GM19239 (cell line): ENCODE measurements at places on chromosomes 13 and 19.
A peak's percentile ranks its signal among the peaks of the same experiment; 100 is the strongest.

DNA sequence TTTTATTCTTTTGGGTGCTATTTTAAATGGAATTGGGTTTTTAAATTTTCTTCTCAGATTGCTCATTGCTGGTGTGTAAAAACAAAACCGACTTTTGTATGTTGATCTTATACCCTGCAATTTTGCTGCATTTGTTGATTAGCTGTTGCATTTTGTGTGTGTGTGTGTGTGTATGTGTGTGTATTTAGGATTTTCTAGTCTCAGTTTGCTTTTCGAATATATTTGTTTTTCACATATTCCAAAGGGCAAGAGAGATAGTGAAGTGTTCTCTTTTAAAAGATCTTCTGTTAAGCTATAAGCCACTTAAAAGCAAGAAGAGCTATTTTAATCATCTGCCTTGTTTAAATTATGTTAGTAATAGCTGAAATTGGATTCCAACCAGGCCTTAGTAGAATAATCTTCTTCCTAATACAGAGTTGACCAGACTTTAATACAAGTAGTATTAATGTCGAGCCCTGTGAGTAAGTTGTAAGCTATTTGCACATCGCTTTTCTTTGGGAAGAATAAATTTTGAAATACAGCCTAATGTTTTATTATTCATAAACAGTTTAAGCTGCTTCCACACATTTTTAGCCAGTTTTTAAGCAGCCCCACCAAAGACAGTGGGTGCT is 57.4 kb downstream of the TM9SF2 start:
- DNase-seq, result no peak

- no peak for DNase-seq
These were observed 19.9 kb upstream of the RSPH6A start for GRCh38 chr19:45834970-45835369.

GRCh38 chr19:53467485-53468262 is at the start of gene ZNF813:
Gene ZNF813, plus strand, starts transcription at chr19:53467733. Its CDS starts 16,090 bp downstream, at chr19:53483823.
- peak; percentile 71 for DNase-seq

GRCh38 chr19:40241125-40241808 is 14.8 kb upstream of the CCNP start:
- no peak for DNase-seq

- DNase-seq, result no peak
These were observed 1620.3 kb upstream of the SLC10A2 start for GRCh38 chr13:104686484-104686883.

GRCh38 chr13:24207841-24208667 is 47.5 kb downstream of the SPATA13 start:
- no peak for DNase-seq

GRCh38 chr13:99662678-99663077 is 161.4 kb downstream of the TM9SF2 start:
- DNase-seq, result no peak

DNA sequence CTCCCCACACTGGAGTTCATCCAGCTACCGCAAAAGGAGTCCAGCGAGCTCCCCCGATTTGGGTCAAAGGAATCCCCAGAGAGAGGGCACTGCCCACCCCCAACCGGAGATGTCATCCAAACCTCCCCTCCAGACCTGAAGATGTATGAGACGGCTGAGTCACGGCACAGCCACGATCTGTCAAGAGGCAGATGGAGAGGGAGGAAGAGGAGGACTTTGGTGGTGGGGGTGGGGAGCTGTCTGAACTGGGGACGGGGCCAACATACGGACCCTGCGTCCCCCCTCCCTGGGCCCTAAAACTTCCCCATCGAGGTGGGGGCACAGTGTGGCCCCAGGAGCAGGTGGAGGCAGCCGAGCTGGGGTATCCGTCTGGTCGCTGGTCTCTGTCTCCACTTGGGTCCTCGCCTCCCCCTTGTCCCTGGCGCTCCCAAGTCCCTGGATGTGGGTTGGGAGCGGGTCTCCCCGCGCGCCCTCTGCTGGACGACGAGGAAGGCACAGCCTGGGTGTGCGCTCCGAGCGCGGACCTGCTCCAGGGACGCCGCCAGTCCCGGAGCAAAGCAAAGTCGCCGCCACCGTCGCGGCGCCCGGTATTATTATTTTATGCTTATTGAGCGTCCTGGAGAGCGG is 3.8 kb downstream of the PDE4A start:
- DNase-seq, result peak; percentile 75

DNA sequence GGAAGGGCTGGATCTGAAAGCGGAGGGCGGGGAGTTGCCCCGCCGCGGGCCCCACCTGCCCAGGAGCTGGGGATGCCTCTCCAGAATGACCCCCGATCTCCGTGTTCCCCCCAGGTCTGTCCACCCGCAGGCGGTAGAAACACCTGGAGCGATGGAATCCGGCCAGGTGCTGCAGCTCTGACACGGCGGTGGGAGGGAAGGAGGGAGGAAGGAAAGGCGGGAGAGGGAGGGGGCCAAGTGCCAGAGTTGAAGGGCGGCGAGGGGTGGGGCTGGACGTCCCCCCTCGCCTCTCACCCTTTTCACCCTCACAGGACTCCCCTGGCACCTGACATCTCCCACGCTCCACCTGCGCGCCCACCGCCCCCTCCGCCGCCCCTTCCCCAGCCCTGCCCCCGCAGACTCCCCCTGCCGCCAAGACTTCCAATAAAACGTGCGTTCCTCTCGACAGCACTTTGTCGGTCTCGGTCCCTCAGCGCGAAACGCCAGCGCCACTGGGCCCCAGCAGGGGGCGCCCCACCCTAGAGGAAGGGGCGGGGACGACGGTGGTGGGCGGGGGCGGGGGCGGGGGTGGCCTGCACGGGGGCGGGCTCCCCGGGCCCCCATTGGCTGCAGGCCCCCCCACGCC is 337 bp upstream of the FXYD7 start:
- no peak for DNase-seq

GRCh38 chr19:19185853-19186740 is 5.9 kb downstream of the BORCS8 start:
- no peak for DNase-seq

DNA sequence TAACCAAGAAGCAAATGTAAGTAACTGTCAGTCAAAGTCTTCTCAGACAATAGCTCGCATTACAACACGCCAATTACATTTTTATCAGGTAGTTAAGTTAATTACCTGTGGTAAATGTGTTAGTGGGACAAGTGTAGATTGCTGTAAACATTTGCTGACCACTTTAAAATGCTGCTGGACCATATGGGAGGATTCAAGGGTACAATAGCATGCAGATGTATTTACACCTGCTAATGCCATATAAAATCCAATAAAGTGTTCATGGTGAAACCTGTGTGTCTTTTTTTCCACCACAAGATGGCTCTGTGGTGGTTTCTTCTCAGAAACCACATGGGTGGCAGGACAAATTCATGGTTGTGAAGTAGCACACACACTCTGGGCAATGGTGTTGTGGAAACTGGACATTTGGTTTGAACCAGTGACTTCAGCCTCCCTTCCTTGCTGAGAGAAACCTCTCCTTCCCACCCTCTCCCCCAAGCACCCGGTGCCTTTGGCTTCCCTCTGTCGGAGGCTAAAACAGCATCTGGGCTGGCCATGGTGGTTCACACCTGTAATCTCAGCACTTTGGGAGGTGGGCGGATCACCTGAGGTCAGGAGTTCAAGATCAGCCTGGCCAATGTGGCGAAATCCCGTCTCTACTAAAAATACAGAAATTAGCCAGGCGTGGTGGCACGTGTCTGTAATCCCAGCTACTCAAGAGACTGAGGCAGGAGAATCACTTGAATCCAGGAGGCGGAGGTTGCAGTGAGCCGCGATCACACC is 18.1 kb upstream of the GTF3A start:
- peak; percentile 48 for DNase-seq

- peak; percentile 28 for DNase-seq
These were observed 821 bp downstream of the TDRD3 start for GRCh38 chr13:60397704-60398378.

DNA sequence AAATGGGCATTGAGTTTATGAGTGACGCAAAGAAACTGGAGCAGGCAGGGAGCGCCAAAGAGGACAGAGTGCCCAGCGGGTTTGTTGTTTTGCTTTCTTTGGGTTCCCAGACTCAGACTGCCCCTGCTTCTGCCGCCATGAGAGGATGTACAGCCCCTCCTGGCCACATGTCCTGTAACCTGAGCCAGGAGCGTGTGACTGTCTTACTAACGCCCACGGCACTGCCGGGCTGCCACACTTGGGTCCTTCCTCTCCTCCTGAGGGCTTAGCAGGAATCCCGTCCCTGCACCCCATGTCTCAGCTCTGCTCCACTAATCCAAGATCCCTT is 80.5 kb downstream of the GPR12 start:
- no peak for DNase-seq

DNA sequence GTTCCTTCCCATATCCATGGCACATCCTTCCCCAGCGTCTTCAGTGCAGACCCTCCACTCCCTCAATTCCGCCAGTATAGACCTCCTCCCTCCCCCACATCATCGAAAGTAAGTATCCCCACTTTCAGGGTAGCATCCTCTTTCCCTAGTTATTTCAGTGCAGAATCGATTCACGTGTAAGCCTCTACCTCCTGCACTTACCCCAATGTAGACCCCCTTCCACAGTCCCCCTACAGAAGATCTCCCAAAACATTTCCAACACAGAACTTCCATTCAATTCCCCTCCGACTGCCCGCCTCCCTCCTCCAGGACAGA is 664 bp downstream of the IRF3 start:
- DNase-seq, result no peak
